NCI-H2081 (cell line): ENCODE measurements at places on chromosomes 13 and 19.

GRCh38 chr19:13920940-13921747, 15.1 kb downstream of the CC2D1A start:
- DNase-seq: peak; percentile 43

DNA sequence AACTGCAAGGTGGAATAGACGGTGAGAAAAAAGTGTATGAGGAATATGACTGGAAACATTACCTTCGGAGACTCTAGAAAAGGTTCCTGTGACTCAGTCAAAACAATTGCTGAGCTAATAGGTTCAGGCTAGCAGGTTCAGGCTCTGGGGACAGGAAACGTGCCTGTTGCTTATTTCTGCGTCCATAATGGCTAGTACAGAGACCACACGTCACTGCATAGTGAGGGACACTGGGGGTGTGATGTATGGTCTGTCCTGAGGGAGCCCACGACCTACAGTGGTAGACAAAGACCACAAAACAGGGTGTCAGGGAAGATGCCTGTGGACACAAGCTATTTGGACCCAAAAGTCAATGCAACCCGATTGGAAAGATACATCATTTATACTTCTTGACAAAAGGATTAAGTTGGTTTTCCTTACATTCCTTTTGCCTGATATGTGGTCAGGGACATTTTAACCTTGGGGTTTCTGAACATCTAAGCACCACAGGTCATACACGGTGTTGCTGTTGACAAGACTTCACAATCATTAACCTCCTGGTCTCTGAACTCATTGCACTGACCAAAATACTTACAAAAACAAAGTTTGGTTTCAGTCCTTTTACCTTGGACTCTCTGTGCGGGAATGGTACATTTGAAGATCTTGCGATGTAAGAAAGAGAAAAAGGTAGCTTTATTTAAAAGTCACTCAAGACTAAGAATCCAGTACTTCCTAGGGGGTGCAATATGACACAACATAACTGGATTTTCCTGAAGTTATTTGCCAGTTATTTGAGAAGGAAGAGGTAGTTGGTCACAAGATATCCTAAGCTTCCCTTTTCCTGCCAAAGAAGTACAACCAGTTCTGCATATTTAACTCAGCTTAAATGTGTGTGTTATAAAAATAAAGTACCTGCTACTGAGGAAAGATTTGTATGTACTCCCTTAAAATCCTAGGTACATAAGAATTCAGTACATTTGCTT, 20.0 kb downstream of the CRYL1 start:
- no peak for DNase-seq

DNA sequence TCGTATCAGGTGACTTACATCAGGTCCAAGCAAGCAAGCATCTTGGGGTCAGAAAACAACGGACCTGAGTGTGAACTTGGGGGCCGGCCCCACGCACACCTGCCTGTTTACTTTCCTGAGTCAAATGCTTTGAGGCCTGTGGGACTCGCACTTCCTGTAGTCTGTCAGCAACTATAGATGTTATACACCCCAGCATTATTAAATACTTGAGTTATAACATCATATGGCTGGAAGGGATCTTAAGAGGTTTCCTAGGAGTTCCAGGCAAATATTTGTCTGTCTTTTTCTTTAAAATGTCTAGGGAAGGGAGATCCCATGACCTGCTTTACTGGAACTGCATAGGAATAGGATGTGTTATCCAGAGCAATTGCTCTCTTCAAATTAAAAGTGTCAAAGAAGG, 280.6 kb downstream of the SHISA2 start:
- DNase-seq: no peak

DNA sequence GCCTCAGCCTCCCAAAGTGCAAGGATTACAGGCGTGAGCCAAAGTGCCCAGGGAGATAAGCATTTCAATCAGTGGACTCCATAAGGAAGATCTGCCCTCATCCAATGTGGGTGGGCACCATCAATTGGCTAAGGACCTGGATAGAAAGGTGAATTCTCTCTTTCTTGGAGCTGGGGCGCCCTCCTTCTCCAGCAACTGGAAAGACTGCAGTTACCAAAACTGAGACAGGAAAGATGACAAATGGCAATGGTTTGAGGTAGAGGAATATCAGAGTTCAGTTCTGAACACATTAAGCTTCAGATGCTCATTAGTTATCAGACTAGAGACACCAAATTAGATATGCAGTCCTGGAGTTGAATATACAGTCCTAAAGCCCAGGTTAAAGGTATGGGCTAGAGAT, 10.5 kb upstream of the ELF1 start:
- no peak for DNase-seq

DNA sequence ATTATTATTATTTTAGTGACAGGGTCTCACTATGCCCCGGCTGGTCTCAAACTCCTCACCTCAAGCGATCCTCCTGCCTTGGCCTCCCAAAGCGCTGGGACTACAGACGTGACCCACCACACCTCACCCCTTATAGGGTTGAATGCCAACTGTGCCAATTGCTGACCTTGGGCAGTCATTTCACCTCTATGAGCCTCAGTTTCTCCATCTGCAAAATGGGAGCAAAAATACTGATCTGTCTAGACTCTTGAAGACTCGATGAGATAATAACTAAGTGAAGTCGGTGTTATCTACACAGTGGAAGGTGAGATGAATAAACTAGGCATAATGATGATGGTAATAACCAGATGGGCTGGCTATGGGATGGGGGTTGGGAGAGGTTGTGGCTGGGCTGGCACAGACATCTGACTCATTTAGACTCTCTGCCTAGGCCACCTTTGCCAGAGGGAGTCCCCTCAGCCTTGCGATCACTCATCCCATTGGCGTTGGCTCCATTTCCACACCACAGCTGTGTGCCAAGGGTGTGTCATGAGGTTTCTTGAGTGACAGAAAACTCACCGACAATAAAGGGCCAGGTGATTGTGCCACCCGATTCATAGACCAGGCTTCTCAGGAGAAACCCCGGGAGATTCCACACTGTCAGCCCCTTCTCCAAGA, at the start of gene CASP14:
Gene CASP14, plus strand, starts transcription at position 596 of the 657 bp plus-strand sequence. CDS start 2,772 bp downstream, outside the sequence.
- no peak for DNase-seq

DNA sequence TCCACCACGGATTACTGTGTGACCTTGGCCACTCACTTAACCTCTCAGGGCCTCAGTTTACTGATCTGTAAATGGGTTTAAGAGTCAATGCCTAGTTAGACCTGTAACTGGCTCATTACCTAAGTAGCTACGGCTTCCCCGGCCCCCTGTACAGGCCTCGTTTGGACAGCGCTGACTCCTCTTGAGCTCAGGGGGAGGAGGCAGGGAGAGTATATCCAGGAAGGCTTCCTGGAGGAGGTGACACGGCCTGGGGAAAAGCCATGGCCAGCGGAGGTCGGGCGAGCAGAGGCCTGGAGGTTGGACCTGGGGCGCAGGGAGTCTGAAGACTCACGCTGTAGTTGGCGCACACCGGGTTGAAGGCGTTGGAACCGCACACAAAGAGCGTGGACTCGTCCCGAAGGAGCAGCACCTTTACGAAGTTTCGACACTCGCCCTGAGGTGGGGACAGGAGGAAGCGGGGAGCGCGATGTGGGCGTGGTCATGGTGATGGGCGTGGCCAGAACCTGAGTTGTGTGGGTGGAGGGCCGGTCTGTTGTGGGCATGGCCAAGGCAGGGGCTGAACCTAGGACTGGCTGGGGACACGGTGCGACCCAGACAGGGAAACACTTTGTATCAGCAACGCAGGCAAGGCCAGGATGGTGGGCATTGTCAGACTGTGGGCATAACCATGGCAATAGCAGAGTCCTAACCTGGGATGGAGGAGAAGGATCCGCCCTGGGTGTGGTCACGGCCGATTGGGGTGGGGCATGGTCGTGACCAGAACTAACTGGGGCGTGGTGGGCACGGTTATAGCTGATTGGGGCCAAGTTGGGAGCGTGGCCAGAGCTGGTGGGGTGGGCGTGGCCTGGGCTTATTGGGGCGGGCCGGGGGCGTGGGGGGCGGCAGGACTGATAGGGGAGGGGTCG, 3.6 kb downstream of the SEMA6B start:
- DNase-seq: no peak

- DNase-seq: no peak
Observed at GRCh38 chr19:38005224-38005614, 98.2 kb downstream of the SIPA1L3 start.

GRCh38 chr19:16272945-16273344, 51.7 kb upstream of the KLF2 start:
- no peak for DNase-seq

DNA sequence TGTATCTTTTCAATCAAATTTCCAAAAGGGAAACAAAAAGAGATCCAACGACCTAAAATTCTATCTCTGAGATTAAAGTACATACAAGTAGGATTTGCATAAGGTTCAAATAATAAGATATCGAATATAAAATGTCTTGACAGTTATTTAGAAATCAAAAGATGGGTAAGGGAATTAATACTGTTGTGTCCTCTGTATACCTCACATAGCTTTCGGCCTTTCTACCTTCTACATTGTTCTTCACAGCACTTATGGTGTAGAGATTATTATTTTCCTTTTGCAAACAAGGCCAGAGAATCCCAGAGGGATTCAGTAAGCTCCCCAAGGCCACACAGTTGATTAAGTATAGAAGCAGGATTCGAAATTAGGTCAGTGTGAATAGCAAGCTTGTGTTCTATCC, 403.6 kb downstream of the SPRY2 start:
- no peak for DNase-seq

DNA sequence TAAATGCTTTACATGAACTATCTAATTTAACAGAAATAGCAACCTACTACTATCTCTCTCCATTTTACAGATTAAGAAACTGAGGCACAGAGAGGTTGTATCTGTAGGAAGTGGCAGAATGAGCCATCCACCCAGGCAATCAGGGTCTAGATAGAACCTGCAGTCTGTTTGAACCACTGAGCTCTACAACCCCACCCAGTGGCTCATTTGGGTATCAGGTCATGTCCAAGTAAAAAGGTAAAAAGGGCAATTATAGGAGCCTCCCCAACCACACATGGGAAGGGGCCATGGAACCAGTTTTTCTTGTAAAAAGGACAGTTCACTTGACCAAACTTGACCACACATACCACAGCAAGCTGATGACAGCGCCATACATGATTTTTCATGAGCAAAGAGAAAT, 92.9 kb upstream of the SGCG start:
- DNase-seq: peak; percentile 1

GRCh38 chr19:19294914-19295313, 21.8 kb upstream of the TM6SF2 start:
- DNase-seq: no peak

GRCh38 chr13:52141299-52141698, 12.4 kb upstream of the NEK5 start:
- DNase-seq: no peak

DNA sequence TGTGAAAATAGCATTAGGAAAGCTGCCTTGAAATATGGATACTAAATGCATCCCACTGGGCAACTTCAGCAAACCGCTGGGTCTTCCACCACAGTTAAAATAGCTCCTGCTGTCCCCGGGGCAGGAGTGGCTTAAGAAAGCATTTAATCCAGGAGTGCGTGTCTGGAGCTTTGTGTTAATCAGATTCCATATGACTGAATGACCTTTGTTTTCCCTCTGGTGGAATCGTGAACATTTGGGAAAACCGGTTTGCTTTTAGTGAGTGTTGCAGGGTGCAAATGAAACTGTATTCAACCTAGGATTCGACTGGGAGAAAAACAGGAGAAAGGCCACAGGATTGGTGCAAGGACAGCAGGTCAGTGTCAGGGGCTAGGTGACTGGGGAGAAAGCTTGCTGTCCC, 237.6 kb upstream of the MAB21L1 start:
- no peak for DNase-seq

DNA sequence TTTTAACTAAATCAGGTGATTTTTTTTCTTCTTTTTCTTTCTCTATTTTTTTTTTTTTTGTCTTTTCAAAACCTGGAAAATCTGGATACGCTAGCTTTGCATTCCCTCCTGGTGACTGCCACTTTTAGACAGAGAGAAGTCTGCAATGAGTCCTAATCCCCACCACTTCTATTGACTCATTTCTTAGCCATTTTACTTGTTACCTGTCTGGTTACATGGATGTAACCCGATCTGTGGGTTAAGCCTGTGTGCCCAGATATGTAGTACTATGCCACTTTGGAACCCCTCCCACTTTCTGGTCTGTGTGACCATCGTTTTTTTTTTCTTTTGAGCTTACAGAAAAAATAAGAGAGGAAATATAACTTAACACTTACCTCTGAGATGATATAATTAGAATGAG, 817.8 kb upstream of the PCDH9 start:
- DNase-seq: no peak

DNA sequence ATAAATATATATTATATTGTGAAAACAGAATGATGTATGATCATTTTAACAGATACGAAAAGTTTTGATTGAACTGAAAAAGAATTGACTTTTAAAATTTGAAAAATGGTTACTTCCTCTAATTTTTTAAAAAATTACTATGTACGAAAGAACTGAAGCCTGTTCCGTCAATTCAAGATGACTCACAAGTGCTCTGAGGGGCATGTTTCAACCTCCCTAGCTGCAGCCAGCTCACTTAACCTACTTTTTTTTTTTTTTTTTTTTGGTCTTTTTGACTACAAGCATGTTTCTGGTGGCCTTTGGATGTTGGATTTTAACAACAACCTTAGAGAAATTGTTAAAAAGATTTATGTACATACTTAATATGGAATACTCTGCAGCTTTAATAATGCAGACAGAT, 1139.3 kb downstream of the DIAPH3 start:
- no peak for DNase-seq

DNA sequence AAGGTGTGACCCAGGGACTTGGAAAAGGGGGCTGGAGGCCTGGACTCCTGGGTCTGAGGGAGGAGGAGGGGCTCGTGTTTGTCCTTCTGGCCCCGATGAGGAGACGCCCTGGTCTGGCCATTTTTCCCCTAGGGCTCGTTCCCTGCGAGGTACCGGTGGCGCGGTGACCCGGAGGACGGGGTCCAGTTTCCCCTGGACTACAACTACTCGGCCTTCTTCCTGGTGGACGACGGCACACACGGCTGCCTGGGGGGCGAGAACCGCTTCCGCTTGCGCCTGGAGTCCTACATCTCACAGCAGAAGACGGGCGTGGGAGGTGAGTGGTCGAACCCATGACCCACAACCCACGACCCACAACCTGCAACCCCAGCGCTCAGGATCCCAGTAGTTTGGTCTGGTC, 10.8 kb downstream of the TRPM4 start:
- DNase-seq: no peak

DNA sequence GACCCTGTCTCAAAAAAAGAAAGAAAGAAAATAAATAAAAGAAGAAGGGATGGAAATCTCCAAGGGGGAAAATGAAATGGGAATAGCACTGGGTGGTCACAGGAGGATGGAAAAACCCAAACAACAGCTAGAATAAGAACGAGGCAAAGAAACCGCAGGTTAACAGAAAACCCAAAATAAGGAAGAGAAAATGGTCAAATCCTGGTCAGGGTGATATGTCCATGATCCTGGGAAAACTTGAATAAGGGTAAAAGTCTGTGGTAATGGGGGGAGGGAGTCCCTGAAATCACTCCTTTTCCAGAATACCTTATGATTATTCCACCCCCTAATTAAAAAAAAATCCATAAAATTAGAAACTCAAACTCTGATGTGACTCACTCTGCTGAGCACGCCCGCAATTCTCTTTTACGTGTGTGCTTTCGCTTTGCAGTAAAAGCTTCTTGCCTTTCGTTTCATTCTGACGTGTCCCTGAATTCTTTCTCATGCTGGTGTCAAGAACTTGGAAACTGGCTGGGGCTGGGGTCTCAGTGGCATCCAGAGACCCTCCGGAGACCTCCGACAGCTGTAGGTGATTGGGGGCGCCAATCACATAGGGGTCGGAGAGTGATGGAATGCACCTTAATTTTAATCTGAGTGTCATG, 4.3 kb upstream of the NAXD start:
- DNase-seq: no peak

- no peak for DNase-seq
Observed at GRCh38 chr19:46030812-46031550, 8.1 kb upstream of the PGLYRP1 start.

- no peak for DNase-seq
Observed at GRCh38 chr13:110284779-110285484, 22.0 kb downstream of the COL4A1 start.
